ENCODE measurements at places on chromosomes 12 and 14.
A peak's percentile ranks its signal among the peaks of the same experiment; 100 is the strongest.

GRCh38 chr14:97491697-97492096 is 694.5 kb downstream of the VRK1 start:
- no peak for DNase-seq

DNA sequence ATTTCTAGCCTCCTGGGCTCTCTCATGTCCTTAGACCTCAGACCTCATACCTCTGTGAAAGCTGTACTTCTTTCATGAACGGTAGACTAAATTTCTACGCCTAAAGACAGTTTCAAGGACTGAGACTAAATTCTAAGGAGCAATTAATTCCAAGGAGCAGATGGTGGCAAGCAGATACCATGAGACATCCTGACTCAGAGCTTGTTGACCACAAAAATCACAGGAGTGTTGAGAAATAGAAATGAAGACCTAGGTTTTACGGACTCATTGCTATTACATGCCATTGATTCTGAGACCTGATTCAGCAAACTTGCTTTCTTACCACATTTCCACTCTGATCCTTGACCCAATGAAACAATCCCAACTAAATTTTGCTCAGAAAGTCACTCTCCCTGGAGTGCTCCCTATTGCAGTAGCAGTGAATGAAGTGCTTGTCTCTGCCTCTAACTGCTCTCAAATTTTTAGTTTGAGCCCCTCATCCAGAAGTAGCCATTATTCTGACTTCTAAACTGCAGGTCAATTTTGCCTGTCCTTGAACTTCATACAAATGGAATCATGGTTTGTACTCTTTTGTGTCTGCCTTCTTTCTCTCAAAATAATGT is 52.0 kb downstream of the PEX5 start:
- DNase-seq = no peak

GRCh38 chr12:105992849-105993740 is 145.7 kb downstream of the NUAK1 start:
- peak; percentile 34 for DNase-seq

- no peak for DNase-seq
Observed at GRCh38 chr12:10989107-10989506, 2.4 kb upstream of the TAS2R50 start.

GRCh38 chr14:95095996-95096395 is 61.3 kb downstream of the DICER1 start:
- no peak for DNase-seq

GRCh38 chr12:32016680-32017482 is 57.7 kb downstream of the RESF1 start:
- DNase-seq = peak; percentile 23

GRCh38 chr14:50116966-50117365 is 594 bp upstream of the VCPKMT start:
- DNase-seq = no peak
